Stimulated activated CD4-positive, alpha-beta T cell treated with anti-CD3 and anti-CD28 coated beads, Interleukin-1b, Interleukin-23, amount 100 ng/mL, for 4 hours (primary cell): ENCODE measurements at places on chromosomes 3 and 15.

DNA sequence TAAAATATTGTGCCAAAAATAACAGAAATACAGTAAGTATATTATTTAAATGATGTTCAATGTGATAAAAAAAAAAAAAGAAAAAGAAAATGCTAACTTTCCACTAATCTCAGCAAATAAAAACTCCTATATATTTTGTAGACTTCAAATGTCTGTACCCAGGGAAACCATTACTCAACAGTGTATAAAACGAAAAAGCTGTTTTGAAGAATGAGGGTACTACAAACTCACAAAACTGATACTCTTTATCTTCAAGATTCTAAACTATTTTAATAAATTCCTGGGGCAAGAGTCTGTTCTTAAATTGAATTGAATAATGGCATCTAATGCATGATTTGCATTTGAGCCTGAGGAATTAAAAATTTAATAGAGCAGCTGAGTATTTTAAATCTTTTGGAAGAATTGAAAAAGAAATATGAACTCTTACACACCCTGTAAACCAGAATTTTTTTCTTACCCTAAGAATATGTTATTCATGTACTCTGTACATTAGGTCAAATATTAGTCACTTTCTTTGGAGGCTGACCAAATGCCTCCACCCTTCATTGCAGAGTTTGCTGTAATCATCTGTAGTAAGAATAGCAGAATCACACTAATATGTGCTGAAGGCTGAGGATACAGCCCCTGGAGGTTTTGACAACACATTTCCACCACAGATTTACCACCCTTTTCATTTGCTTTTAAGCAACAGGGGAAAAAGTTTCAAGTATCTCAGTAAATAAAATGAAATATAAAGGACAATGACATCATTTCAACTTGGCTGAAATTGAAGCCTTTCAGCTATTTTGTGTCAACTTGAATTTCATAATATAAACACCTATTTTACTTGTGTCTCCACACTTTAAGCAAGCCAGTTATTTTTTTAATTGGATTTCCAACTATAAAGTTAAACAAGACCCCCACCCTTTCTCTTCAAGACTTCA lies 79.7 kb downstream of the FBN1 start:
- DNase-seq: no peak

DNA sequence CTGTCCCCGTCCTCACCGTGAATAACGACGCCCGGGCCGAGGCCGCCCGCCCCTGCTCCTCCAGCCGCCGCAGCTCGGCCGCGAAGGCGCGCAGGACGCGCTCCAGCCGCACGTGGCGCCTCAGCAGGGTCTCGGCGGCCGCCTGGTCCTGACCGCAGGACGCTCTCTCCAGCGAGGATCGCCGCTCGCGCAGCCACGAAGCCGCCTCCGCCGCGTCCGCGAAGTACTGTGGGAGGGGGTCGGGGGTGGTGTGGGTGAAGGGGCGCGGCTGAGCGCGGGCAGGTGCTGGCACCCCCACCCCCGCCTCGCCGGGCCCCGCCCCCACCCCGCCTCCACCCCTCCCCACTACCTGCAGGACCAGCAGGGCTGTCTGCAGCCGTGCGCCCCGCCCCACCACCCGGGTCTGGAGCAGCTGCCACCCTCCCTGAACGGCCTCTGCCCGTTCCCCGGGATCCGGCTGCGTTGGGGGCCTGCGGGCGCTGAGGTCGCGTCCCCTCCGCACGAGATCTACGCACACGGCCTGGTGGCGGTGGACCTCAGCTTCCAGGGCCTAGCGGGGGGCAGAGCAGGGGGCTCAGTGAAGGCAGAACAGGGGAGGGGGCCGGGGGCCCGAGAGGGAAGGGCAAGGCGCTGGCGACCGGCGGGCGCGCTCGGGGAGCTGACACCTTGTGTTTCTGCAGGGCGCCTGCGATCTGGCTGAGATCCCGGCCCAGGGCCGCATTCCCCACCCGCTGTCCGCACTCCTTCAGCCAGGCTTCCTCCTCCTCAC lies 11.7 kb downstream of the SPTBN5 start:
- no peak for DNase-seq

- no peak for DNase-seq
Observed at GRCh38 chr3:129313665-129314385, 35.2 kb downstream of the HMCES start.

- DNase-seq: no peak
Observed at GRCh38 chr3:191246630-191247029, 47.6 kb downstream of the OSTN start.

DNA sequence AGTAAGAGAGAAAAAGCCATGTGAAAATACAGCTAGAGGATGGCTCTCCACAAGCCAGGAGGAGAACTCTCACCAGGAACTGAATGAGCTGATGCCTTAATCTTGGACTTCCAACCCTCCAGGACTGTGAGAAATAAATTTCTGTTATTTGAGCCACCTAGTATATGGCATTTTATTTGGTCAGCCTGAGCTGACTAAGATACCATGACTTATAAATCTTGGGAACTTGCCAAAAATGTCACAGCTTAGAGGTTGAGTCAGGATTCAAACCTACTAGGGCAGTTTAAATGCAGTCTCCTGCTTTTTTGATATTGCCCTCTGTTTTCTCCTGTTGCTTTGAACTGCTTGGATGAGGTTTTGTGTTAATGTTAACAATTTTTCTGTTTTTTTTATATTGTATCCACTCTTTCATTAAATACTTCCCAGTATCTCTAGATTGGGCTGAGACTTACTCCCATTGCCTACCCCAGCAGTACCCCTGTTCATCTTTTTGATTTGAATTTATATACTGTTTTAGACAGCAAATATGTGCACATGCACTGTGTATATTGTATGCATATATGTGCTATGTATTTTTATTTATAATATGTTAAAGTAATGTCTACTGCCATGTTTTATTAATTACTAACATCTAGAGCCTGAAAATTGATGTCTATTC lies 1223.2 kb downstream of the OTOL1 start:
- no peak for DNase-seq

- no peak for DNase-seq
Observed at GRCh38 chr3:129593595-129594339, 12.7 kb downstream of the PLXND1 start.
